K562 (cell line): ENCODE measurements at places on chromosomes 12 and 14.

GRCh38 chr12:55818140-55818728, 393 bp downstream of the ORMDL2 start:
- peak; percentile 76 for DNase-seq

DNA sequence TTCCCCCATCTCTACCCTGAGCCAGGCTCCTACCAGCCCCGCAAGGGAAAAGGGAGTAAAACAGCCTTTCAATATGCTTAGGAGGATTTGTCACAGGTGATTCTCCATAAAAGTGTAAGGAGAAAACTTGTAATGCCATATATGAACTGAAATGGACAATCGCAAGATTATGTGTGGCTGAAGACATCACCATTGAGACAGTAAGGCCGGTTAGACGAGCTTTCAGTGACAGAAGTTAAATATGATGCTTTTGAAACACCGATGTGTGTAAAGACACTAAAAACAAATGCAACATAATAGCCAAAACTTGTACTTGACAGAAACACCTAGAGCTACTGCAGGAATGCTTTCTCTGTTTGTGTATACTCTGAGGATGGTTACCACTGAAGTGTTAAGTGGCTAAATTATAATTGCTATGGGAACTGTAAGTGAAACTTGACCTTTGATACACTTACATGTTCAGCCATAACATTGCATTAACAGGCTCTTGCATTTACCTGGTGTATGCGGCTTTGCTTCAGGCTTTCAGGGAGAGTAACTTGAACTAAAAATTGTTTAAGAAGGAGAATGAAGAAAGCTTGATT, 42.3 kb downstream of the FAR2 start:
- no peak for DNase-seq

GRCh38 chr14:63960926-63961567, 108.2 kb downstream of the SYNE2 start:
- DNase-seq: no peak

DNA sequence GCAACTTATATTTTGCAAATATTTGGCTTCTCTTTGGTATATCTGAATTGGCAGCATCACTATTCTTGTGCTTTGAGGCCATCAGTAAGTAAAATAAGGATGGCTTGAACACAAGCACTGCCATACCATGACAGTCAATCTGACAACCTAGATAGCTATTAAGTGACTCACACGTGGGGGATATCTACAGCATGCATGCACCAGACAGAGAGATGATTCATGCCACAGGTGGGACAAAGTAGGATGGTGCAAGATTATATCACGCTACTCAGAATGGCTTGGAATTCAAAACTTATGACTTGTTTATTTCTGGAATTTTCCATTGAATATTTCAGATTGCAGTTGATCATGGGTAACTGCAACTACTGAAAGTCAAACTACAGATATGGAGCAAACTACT, 675.6 kb upstream of the MDGA2 start:
- no peak for DNase-seq

- DNase-seq: peak; percentile 10
These were observed 38.3 kb downstream of the ATF7IP start for GRCh38 chr12:14403711-14404196.

GRCh38 chr12:66799551-66799950, 120.7 kb upstream of the GRIP1 start:
- DNase-seq: no peak

DNA sequence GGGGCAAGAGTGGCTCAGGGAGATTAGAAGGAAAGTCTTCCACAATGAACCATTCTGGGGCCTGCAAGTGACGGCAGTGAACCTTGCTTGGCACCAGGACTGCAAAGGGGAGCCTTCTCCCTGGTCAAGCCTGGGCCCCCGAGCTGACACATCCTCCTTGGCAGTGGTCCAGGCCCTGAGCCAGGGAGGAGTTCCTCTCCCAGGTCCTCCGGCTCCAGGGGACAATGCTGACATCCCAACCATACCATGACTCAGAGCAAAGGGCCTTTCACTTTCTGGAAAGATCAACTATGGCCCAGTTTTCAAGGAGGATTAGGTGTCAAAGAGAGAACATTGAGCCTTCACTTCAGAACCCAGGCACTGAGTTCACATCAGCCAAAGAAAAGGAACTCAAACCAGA, 756.5 kb upstream of the TBX3 start:
- DNase-seq: peak; percentile 39

GRCh38 chr14:54809767-54810166, 92.9 kb downstream of the GCH1 start:
- no peak for DNase-seq

DNA sequence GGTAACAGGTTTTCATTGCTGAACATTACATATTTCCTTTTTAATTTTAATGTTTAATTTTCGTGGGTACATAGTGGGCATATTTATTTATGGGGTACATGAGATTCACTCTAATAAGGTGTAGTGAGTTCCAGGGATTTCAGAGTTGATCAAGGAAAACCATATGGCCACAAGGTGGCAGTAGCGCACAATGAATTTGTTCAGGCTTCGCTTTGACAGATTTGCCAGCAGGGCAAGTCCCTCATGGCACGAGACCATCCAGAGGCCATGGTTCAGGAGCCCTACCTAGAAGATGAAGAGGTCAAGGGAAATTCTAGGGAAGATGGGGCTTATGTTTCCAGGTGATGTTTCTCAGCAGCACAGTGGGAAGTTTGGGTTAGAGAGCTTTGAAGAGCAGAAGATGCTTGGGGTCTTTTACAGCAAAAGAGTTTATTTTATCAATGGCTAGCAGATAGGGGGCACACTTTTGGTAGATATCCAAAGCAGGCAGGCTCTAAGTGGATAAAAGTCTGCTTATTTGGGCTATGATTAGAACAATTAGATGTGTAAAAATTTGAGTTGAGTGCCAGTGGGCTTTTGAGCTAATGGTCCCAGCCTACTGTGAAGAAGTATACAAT, 1004.4 kb downstream of the AACS start:
- DNase-seq: peak; percentile 22

GRCh38 chr12:14982562-14982961, 9.7 kb downstream of the PDE6H start:
- no peak for DNase-seq

- peak; percentile 36 for DNase-seq
These were observed 47.6 kb upstream of the RBM19 start for GRCh38 chr12:114013575-114014345.

- DNase-seq: no peak
These were observed 45.1 kb upstream of the ATF1 start for GRCh38 chr12:50718760-50719159.

DNA sequence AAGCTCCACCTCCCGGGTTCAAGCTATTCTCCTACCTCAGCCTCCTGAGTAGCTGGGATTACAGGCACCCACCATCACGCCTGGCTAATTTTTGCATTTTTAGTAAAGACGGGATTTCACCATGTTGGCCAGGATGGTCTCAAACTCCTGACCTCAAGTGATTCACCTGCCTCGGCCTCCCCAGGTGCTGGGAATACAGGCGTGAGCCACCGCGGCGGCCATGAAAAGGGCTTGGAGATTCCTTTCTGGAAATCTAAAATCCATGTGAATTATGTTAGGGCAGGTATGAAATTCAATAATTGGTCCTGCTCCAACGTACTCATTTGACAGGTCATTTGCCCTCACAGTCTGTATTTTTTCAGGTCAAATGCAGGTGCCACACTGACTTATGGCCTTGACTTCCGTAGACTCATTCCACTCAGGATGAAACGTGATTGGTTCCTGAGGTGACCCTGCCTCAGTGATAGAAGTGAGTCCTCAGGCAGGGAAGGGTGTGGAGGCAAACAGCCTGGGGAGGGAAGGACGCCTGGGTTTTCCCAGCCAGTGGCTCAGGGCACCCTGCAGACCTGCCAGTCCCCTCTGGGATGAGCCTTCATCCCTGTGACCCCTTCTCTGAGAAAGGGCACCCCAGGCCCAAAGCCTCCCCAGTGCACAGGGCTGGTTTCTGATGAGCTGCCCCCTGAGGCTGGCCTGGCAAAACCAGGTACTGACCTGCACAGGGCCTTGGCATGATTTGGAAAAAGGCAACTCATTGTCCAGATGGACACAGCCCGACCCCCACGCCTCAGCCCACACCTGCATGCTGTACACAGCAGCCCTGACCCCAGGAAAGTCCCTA, 48.7 kb downstream of the PSMA6 start:
- no peak for DNase-seq
